ENCODE measurements at places on chromosomes 3 and 15.

DNA sequence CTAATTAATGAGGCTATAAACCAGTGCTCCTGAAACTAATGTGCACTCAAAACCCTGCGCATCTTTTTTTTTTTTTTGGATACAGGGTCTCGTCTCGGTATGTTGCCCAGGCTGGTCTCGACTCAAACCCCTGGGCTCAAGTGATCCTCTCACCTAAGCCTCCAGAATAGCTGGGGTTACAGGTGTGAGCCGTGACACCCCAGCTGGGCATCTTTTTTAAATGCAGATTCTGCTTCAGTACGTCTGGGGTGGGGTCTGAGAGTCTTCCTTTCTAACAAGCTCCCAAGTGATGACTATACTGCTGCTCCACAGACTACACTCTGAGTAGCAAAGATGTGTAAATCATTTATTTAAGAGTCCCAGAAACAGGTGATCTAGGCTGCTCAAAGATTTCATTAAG, 73.0 kb downstream of the BFSP2 start:
- no peak for DNase-seq

DNA sequence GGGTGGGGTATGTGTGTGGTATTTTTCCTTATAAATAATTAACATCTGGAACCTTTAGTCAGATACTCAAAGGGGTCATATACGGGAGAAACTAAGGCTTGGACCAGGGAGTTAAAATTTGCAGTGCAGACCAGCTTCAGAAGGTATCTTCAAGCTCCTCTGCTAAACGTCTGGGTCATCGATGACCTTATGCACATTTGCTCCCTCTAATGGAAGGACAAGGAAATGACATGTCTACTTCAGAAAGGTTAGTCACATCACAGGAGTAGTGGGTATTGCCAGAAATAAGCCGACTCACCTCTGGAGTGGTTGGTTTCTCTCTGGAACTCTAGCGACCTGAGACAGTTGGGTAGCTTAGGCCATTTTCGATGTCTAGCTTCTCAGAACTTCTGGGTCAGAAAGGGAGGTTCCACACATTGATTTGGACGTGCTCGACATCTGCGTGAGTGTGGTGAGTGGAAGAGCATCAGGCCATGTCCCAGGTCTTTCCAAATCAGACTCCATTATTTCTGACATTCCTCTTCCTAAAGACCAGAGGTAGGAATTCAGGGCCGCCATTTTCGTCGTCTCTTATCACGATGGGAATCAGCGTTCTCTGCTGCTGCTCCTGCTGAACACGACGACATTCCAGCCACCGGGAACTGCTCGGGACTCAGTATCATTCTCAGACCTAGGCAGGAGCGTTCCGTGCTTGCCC, 31.8 kb upstream of the RASA2 start:
- peak; percentile 25 for DNase-seq

- DNase-seq, result peak; percentile 29
Measured at GRCh38 chr3:127671523-127672428, 976 bp upstream of the ABTB1 start.

GRCh38 chr15:31100738-31101137, 787 bp downstream of the TRPM1 start:
- DNase-seq, result no peak

DNA sequence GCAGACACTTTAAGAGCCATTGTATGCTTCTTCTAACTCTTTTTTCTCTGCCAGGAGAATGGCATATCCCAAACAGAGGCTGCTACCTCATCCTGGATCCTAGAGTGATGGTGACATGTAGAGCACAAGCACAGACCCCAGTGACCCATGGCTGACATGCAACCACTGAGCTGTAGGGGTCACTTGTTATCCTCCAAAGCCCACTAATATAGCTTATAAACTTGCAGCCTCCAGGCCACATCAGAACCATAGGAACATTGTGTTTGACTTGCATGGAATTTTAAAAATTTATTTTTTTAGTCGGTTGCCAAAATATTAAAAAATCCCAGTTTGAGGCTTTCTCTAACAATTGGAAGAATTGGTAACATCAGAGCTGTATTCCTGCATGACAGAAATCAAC, 283.0 kb upstream of the WNT5A start:
- no peak for DNase-seq

DNA sequence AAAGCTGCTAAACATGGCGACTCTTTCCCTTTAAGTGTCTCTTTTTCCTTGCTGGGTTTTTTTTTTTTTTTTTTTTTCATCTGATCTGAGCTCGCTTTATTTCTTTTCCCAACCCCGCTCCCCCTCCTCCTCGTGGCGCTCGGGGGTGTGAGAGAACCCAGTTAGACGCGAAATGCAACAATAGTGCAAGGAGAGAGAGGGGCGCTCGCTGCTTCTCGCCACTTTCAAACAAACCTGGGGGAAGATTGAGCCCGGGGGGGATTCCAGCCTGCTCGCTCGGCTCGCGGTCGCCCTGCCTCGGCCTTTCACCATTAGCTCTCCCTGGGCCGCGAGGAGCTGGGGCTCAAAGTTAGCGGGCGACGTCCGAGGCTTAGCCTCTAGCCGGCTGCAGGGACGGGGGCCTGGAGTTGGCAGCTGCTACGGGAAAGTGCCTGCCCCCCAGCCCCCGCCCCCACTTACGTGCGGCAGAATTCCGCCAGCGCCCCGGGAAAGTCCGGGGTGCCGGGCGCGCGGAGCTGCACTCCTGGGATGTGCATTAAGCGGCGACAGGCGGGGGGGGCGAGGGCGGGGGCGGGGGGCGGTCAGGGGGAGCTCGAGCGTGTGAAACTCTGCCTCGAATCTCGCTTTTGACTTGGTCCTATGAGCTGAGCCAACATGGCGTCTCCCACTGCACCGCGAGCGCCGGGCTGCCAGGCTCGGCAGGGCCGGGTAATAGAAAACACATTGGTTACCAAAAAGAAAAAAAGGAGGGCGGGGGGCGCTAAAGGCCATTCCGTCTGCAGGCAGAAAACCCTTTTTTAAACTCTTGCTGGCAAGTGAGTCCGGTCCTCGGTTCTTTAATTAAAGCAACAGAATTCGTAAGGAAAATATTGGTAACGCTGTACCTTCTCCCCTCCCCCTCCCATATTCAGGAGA, 10.4 kb downstream of the NR2F2 start:
- DNase-seq, result no peak
